ENCODE measurements at places on chromosomes 11 and 22.

- no peak for DNase-seq
These were observed 40.3 kb downstream of the IGF2 start for GRCh38 chr11:2098691-2099515.

GRCh38 chr22:19844377-19845053 is 10.2 kb downstream of the GNB1L start:
- peak; percentile 63 for DNase-seq

DNA sequence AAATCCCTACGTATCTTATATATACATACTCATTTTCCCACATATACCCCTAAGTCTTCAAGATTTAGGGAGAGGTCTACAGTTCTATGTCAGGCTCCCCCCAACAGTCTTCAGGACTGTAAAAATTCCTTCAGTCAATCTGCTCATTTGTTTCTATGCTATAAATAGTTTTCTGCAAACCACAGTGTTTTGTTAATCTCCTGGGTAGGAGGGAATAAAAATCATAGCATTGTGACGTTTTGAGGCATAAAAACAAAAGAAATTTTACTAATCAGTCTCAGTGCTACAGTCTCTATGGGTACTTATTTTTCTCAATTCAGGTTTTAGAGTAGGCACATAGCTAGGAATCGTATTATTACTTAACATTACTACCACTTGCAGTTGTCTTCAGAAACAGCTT is 552.8 kb upstream of the LRRC4C start:
- DNase-seq, result no peak

DNA sequence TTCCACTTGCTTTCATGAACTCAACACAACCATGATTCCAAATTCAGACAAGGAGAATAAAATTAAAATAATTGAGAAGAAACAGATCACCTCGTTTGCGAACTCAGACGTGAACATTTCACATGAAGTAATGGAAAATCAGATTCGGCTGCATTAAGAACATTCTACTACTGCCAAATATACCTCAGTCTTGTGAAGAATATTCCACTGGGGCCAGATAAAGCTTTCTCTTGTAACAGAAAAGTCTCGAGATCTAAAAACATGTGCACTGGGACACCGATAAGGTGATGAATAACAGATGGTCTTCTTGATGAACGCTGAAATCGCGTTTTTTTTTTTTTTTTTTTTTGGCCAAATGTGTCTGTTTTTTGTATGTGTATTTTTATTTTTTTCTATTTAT is 761.1 kb downstream of the BRD1 start:
- peak; percentile 91 for DNase-seq

GRCh38 chr22:26648528-26649388 is 8.6 kb upstream of the MIAT start:
- peak; percentile 70 for DNase-seq

DNA sequence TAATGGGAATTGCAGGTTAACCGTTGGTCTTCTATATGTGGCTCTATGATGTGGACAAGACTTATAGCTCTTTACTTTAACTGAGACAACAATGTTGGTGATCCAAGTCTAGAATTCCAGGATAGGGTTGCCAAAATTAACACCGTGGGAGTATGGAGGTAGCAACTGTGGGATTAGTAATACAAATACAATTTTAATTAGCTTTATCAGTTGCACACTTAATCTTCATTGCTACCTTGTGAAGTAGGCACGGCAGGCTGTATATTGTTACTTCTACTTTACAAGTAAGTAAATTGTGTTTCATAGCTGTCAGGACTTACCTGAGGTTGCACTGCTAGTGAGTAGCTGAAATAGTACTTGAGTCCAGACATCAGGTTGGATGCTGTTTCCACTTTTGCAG is 21.0 kb downstream of the MTMR3 start:
- no peak for DNase-seq

- peak; percentile 72 for DNase-seq
These were observed 55.1 kb downstream of the RBMXL2 start for GRCh38 chr11:7143908-7144307.

- no peak for DNase-seq
These were observed 42.0 kb downstream of the IGLL5 start for GRCh38 chr22:22929381-22930221.

All from umbilical cord (tissue), 2 donors.